ENCODE measurements at places on chromosomes 2 and 18.

- no peak for DNase-seq
These were observed 11.2 kb downstream of the SAP130 start for GRCh38 chr2:128016620-128017019.

DNA sequence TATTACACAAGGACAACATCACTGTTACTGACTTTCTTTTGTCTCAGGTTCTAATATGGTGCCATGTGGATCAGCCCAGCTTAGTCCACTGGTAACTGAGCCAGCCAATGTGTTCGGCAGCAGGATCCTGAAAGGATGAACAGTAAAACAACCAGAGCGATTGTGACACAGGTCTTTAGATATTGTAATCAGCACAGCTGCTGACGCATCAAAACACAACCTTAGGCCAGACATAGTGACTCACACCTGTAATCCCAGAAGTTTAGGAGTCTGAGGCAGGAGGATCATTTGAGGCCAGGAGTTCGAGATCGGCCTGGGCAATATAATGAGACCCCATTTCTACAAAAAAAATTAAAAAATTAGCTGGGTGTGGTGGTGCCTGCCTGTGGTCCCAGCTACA lies 183.4 kb upstream of the CDH20 start:
- DNase-seq: no peak

- no peak for DNase-seq
These were observed 134.3 kb upstream of the HAAO start for GRCh38 chr2:42926434-42927333.

DNA sequence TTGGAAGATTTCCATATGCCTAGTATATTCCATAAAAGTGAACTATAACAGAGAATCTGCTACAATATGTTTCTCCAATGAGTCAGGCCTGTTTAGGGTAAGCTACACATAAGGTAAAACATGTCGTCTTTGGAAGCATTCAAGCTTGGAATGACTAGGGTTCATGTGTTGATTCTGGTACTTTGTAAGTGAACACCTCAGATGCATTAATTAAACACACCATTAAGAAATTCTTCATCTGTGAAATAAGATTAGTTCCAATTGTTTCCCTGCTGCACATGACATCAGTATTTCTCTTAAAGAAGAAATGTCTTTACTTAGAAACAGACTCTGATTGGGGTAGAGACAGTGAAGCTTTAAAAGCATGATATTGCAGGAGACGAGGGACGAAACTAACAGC lies 461.1 kb upstream of the NXPH2 start:
- no peak for DNase-seq

DNA sequence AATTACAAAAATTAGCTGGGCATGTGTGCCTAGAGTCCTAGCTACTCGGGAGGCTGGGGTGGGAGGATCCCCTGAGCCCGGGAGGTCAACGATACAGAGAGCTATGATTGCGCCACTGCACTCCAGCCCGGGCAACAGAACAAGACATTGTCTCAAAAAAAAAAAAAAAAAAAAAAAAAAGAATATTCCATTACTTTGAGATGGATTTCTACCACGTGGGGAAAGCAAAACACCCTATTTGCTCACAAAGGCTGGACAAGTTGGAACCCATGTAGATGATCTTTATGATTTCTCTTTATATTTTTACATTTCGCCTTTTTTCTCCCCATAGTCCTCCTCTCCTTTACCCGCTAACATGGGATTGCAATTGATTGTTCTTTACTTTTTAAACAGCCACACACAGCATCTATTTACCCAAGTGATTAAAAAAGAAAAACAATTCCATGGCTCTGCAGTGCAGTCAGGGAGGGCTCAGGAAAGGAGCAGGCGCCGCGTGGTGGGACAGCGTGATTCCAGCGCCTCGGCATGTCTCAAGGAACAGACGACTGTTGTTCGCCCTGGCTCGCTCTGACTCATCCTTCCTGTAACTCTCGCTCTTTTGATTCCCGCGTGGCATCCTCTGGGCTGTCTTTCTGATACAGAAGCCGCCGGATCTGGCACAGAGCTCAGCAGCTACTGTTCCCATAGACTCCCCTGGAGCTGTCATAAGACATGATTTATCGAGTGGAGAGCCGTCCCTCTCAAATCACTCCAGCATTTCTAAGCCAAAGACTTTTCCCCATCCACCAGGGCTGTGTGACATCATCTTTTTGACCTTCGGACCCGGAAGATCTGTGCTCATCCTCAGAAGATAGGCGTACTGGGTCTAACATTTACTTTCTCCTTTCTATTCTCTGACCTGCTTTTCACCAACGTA lies 230.4 kb upstream of the AGAP1 start:
- no peak for DNase-seq

DNA sequence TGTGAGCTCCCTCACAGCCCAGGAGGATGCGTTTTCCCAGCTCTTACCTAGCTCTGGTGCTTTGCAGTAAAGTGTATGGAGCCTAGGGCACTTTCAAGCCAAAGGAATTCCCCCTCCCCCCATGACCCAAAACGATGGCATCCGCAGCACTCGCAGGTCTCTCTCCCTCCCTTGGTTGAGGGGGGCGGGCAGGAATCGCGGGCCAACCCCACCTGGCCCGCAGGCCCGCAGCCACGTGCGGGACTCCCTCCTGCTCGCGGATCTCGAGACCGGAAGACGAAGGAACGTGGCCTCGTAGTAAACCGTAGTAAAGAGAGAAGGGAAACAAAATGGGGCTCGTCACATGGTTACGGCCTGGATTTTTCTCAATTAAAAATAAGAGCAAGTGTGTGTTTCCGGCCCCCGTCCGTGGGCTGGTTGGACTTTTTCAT lies 8.5 kb downstream of the IRS1 start:
- DNase-seq: no peak

DNA sequence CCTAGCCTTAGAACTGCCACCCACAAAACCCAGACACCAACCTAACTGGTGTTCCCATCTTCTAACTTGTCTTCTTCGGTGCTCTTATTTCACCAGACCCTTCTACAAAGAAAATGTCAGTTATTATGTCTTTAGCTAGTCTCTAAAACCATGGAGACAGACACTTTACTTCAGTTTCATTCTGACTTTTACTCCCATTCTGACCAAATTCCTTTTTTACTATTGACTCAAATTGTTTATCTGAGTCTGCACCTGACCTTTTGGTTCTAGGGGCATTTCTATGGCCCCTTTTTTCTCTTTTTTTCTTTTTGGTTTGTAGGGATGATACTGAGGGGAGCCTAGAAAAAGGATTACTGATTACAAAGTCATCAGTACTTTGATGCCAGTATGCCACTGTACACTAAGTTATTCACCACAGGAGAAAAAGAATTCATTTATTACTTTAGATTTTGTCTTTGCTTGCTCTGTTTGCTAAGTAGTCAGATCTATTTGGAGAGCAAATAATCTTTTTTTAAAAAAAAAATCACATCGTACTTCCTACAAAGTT lies 6.8 kb upstream of the SLC1A4 start:
- no peak for DNase-seq

DNA sequence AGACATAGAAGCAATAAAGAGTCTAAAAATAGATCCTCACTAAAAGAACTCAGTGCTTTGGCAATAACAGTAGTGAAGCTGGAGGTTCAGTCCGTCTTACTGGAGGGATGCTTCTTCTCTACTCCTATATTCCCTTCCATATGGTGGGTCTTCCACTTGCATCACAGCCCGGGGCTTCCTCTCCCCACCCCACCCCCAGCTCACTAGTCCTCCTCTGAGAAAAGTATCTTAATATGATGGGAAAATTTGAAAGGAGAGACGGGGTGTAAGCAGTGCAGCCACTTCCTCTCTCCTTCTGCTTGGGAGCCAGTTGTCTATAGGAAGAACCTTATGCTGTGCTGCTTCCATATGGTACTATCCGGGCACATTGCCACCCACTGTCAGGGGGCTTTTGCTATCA lies 57.2 kb upstream of the SPOPL start:
- no peak for DNase-seq

GRCh38 chr2:22198381-22199283 lies 1074.9 kb downstream of the TDRD15 start:
- no peak for DNase-seq

GRCh38 chr18:9637036-9637767 lies 22.8 kb upstream of the PPP4R1 start:
- no peak for DNase-seq

GRCh38 chr2:121338281-121338680 lies 53.3 kb upstream of the TFCP2L1 start:
- DNase-seq: no peak

DNA sequence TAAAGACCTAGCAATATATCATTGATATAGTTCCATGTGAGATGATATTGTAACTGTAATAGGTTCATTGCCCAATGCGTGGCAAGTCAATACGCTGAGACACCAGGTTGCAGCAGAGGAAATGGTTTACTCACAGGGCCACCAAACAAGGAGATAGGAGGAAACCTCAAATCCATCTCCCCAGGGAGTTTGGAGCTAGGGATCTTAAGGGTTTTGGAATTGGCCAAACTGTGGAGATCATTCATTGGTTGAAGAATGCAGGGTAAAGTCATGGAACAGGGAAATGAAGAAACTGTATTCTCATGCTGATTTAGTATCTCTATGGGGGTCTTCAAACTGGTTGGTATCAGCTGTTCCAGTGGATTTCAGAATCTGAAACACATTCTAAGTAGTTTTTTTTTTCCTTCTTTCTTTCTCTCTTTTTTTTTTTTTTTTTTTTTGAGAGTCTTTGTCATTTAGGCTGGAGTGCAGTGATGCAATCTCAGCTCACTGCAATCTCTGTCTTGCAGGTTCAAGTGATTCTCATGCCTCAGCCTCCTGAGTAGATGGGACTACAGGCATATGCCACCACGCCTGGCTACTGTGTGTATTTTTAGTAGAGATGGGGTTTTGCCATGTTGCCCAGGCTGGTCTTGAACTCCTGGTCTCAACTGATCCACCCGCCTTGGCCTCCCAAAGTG lies 30.7 kb upstream of the PPM1B start:
- no peak for DNase-seq

DNA sequence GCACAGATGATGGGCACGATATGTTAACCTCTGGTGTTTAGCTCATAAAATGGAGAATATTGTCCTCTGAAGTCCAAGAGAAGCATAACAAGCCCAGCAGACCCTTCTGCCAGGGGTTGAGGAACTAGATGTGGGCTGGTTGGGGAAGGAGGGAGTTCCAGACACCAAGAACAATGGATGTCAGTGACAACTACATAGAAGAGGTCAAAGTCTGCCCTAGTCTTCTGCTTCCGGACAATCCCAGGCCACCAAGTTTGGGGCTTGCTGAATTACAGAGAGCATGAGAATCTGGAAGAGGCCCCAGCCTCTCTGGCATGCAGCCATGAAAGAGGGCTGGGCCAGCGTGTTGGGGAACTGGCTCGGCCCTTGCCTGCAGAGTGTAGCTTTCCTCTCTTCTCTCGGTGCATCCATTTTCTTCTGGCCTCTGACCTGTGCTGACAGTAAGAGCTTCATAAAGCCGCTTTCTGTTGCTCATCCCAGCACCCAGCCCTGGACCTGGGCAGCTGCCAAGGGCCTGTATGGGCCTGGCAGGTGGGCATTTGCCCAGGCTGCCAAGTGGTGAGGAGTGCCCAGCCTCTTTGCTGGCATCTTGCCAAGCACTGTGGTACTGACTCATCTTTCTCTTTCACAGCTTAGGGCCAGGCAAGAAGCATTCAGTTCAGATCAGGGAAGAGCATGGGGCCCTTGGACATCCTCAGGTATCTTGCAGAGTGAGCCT lies 14.6 kb upstream of the LAPTM4A start:
- DNase-seq: peak; percentile 31

DNA sequence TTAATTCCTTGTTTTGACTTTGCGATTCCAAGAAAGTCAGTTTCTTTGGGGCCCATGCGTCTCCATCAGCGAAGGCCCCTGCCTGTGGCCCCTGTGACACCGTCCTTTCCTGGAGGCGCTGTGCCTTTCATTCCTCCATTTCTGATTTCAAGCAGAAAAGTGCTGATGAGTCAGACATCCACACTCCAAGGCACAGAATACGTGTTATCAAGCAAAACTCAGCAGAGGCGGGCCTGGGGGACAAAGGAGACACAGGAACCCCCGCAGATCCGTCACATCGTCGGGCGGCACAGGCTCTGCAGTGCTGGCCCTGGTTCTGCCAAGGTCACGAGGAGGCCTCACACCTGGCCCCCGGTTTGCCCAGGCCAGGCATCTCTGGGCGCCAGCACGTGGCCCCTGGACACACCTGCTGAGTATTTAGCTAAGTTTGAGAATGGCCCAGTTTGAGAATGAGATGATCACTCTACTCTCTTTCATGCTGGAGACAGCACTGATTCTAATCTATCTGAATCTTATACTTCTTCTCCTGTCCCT lies 7.2 kb upstream of the SALL3 start:
- DNase-seq: peak; percentile 9

DNA sequence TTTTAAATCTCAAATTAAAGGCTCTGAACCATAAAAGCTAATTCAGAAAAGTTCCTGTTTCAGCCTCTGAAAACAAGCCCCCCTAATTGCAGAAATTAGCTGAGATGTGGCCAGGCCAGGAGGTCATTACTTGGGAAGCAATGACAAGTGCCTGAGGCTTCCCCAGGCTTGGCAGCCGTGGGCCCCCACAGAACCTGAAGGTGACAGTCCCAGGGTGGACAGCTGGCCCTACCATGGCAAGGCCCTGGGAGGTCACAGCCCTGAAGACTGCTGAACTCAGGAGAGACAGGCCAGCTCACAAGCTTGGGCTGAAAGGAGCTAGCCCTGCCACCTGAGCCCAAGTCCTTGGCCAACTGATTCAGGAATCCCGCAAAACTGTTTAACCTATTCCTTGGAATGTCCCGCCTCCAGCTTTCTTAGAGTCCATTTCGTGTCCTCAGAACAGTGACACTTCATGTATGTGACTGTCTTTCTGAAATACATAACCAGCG lies 54.3 kb upstream of the PKDCC start:
- DNase-seq: no peak

DNA sequence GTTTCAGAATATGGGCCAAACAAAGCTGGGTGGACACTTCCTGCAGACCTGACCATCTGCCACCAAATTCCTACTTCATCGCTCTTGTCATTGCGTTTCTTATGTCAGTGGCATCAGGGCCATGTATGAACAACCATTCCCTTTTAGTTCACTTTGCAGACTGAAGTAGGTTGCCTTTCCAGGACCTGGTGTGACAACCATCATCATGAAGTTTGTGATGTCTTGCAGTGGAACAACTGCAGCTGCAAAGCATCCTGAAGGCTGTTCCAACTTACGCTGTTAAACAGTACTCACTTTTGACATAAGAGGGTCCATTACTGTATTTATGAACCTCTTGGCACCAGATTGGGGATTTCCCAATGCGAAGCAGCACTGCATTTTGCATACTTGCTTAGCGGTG lies 511.6 kb downstream of the ARHGAP15 start:
- no peak for DNase-seq

DNA sequence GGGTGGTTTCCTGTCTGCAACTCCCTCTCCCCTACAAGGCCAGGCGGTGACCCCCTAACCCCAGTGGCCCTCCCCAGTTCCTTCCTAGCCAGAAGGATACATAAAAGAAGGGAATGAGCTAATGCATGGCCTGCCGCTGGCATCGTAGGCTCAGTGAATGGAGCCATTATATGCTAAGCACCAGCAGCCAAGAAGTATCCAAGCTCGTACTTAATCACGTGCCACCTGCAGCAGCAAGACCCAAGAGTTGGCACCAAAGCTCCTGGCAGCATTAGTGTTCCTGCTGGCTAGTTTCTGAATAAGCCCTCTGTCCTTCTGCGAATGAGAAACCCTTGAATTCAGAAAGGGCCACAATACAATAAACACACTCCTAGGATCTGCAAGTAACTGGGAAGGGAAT lies 4.3 kb downstream of the DBI start:
- no peak for DNase-seq
